ENCODE measurements at places on chromosomes 16 and 17.

GRCh38 chr17:29138184-29138955 lies 41.8 kb downstream of the MYO18A start:
- H3K4me1 ChIP-seq = peaks cover 57% of the 10 kb centered on the region
- H3K27ac ChIP-seq = peak overlapping the region; percentile 99
- peak; percentile 50 for DNase-seq
- no peaks in the 10 kb centered on the region for H3K27me3 ChIP-seq

- DNase-seq = no peak
- peaks cover 82% of the 10 kb centered on the region for H3K36me3 ChIP-seq
- no peak overlapping the region for H3K4me3 ChIP-seq
- peaks cover 43% of the 10 kb centered on the region for H3K4me1 ChIP-seq
Observed at GRCh38 chr17:16444258-16444886, 29.0 kb downstream of the TRPV2 start.

DNA sequence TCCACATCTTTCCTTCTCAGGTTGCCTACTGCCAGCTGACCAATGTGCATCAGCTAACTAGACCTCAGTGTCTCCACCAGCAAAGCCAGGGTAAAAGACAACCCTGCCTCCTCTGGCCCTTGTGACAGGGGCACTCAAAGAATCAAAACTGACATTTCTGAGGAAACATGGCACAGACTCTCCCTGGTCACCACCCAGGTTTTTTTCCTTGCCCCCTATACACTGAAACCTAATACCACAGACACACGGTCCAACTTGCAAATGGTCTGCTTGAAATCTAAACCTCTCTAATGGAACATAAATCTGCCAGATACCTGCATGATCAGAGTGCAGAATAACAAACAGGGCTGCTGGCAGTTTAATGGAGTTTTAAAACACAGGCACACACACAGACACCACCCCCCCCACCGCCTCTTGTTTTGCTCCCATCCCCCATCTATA lies 19.5 kb upstream of the CORO6 start:
- H3K36me3 ChIP-seq = peaks cover 27% of the 10 kb centered on the region
- peak overlapping the region; percentile 24 for H3K27ac ChIP-seq
- DNase-seq = no peak
- peaks cover 29% of the 10 kb centered on the region for H3K4me1 ChIP-seq

DNA sequence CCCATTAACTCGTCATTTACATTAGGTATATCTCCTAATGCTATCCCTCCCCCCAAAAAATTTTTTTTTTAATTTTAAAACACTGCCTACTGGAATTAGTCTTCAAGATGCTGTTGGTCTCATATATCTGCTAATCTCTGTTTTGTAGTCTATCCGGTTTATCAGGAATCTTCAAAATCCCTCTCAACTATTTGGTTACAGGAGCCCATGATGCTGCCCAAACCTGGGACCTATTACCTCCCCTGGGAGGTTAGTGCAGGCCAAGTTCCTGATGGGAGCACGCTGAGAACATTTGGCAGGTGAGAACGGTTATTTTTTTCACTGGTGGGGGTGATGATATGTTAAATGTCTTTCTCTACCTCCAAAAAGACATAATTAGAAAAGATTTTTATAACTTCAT lies 6.9 kb downstream of the TEN1 start:
- no peak overlapping the region for H3K27ac ChIP-seq
- no peak overlapping the region for H3K4me3 ChIP-seq
- no peaks in the 10 kb centered on the region for H3K27me3 ChIP-seq

GRCh38 chr17:27564463-27564862 lies 66.5 kb upstream of the LGALS9 start:
- DNase-seq = no peak
- H3K27ac ChIP-seq = peak overlapping the region; percentile 2
- H3K4me1 ChIP-seq = peaks cover 47% of the 10 kb centered on the region
- peaks cover 44% of the 10 kb centered on the region for H3K36me3 ChIP-seq
- no peak overlapping the region for H3K4me3 ChIP-seq
- no peaks in the 10 kb centered on the region for H3K27me3 ChIP-seq

All from activated T-helper 2 cell treated with anti-CD3 and anti-CD28 coated beads, Interferon-gamma antibody, Interleukin-2, Interleukin-4, amounts not matched to agents 10 μg/mL and 5 μg/mL and 100 μg/mL, durations not matched to agents 14 hours and 24 hours and 36 hours (primary cell).